ENCODE measurements at places on chromosomes 1 and 21. TPM values are rescaled to one million over a fixed set of nuclear protein-coding genes. Genes with fewer than 3 reads are reported as not detected.
A peak's percentile ranks its signal among the peaks of the same experiment; 100 is the strongest.

GRCh38 chr1:228743405-228743804 is 8.1 kb downstream of the RHOU start:
- no peak for DNase-seq

DNA sequence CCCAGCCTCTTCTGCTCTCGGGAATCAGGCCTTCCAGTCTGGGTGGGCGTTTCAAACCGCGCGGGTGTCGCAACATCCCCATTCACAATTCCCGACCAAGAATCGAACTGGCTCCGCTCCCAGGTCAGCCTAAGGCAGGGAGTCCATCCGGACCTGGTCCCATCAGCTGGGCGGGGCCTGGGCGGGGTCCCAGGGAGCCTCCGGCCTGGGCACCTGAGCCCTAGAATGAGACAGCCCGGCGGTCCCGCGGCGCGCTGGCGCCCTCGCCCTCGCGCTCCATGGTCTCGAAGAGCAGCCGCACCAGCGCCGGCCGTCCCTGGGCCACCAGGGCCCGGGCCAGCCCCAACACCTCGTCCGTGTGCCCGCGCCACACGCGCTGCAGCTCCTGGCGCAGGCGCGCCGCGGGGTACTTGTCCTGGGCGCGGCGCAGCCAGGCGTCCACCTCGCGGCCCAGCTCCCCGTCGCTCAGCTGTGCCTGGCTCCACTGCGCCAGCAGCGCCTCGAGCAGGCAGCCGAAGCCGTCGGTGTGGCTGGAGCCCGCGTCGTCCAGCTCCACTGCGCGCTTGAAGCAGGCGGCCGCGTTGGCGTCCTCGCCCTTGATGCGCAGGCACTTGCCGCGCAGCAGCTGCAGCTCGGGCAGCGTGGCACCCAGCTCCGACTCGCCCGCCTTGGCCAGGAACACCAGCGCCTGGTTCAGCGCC is 16.9 kb upstream of the PARS2 start:
- no peak for DNase-seq

DNA sequence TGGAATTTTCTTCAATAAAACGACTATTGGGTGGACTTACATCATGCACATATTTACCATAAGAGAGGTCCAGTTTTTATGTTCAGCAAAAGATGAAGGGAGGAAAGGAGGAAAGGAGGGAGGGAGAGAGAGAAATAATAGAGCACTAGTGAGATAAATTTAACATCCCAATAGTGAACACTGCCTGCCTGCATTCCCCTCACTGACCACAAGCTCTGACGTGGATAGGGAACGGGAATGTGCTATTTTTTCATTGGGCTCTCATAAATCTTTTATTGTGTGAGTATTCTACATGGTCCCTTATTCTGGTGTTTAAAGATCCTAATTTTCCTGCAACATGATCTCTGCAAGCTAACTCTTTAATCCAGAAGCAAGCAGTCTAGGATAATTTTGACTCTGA is 82.1 kb downstream of the TTC3 start:
- DNase-seq = no peak

- DNase-seq = no peak
Observed at GRCh38 chr21:42212266-42212665, 6.7 kb upstream of the ABCG1 start.

- no peak for DNase-seq
Observed at GRCh38 chr1:215776336-215776735, 209.2 kb downstream of the KCTD3 start.

- DNase-seq = no peak
Observed at GRCh38 chr1:179601093-179601492, 9.5 kb downstream of the TDRD5 start.

GRCh38 chr1:246364415-246364941 is 142.6 kb downstream of the SMYD3 start:
- no peak for DNase-seq

GRCh38 chr1:182676274-182676673 is 8.1 kb downstream of the RGS8 start:
- peak; percentile 76 for DNase-seq

Gene RTCA
- 33.7 TPM for polyA plus RNA-seq

Gene C8B
- not detected for polyA plus RNA-seq

Gene TNFRSF8
- polyA plus RNA-seq = 0.31 TPM

Gene PADI3
- polyA plus RNA-seq = not detected

Gene LCE2C
- polyA plus RNA-seq = not detected

Gene HES3
- not detected for polyA plus RNA-seq
